Activated CD4-positive, alpha-beta T cell treated with anti-CD3 and anti-CD28 coated beads, Interleukin-2, amount 50 U/mL, for 48 hours (primary cell): ENCODE measurements at places on chromosomes 7 and 10.

DNA sequence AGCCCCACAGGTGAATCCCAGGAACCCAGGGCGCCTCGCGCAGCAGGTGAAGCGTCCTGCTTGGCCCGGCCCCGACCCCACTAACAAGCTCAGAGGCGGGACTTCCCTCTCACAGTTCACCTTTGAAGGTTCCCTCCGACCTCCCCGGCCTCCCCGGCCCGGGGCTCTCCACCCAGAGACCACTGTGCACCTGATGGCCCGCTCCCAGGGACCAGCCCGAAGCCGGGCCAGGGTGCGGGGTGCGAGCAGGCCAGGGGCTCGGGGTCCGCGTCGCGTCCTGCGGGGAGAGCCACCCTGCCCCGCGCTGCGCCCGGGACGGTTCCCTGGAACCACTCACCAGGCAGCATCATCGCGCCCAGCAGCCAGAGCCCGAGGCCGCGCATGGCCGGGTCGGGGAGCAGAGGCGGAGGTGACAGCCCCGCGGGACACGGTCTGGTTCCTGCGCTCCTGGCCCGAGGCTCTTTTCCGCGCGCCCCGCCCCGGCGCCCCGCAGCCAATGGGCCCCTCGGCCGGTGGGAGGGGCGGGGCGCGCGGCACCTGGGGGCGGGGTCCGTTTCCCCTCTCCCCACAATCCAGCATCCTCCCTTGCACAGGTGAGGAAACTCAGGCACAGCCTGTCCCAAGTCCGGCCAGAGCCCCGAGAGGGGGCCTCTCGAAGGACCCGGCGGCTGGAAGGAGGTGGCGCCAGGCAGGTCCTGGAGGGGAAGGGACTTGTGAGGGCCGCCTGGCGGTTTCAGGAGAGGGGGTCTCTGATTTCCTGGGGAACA lies at the start of gene ADAM8:
ADAM8 (minus strand) TSS at position 434 of the 767 bp plus-strand sequence; CDS start at position 383, 51 bp downstream.
- DNase-seq = peak; percentile 86

DNA sequence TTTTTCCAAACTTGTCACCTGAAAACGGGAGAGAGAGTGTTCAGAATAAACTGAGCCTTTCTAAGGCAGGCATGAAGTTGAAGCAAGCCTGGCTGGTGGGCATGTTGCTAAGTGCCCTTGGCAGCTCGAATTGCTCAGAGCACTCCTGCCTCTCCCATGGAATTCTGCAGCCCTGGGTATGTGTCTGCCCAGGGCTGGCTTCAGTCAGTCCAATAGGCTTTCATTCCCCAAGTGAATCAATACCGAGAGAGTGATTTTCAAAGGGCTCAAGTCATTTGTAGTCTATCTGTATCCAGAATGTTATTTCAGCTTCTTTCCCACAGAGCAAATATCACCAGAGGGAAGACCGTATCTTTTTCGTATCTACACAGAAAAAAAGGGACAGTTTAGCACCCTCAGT lies 415.5 kb upstream of the COBL start:
- DNase-seq = no peak

DNA sequence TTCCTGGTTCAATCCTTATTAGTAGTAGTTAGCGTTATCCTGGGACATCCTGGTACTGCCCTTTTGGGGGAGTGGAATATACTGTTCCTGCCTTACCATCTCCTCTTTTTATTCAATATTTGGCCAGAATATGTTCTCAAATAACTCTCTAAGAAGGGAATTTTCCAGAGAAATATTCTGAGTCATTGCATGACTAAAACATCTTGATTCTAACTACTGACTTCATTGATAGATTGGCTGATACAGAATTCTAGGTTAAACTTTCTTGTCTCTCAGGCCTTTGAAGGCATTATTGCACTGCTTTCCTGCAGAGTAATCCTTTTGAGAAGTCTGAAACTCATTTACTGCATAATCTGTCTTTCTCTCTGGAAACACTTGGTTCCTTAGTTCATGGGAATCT lies 275.5 kb upstream of the DGKB start:
- no peak for DNase-seq

GRCh38 chr10:44173608-44173894 lies 211.3 kb downstream of the CXCL12 start:
- DNase-seq = no peak

DNA sequence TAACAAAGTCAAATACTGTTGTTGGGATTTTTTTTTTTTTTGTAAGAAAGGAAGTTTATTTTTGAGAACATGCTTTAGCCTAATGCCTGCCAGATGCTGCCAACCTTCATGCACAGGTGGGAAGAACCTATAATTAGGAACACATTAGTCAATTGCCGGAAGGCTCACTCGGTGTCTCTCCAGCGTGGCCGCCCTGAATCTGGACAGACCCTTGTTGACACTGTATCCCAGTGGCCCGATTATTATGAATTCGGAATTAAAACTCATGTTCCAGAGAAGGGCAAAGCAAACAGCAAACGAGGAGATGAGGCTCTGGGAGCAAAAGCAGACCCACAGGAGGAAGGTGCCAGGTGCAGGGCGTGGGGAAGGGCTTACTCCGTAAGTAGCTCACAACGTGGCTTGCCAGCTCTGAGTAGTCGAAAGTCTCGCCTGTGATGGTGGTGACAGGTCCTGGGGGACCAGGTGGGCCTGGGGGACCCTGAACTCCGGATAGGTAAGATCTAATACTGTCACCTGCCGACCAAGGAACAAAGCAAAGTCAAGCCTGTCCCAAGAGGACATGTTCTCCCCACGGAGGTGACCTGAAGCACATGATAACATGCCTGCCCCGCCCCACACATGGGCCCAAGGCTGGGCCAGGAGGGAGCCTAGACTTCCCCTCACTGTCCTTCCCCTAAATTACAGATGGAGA lies 48.3 kb downstream of the COL17A1 start:
- no peak for DNase-seq

DNA sequence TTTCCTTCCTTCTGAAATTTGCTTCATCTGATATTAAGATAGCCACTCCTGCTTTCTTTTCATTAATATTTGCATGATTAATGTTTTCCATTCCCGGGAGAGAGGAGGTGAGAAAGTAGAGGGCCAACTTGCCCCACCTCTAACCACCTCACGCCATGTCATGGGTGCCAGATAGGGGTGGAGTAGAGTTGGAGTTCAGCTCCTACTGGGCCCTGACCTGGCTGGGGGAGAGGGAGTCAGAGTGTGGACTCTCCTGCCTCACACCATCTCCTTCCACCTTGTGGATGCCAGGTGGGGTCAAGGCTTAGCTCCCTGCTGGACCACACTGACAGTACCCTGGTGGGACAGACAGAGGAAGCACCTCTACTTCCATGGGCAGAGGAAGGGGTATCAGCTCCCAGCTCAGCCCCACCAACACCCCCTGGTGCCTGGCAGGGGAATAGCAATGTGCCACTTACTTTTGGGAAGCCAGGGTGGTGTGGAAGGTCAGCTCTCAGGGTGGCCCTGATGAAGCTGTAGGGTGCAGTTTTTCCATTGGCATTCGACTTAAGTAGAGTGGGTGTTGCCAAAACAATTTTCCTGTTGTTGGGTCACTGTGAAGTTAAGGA lies 28.0 kb downstream of the CHST12 start:
- peak; percentile 60 for DNase-seq

- no peak for DNase-seq
These were observed 61.5 kb downstream of the ITGA8 start for GRCh38 chr10:15658069-15658702.

DNA sequence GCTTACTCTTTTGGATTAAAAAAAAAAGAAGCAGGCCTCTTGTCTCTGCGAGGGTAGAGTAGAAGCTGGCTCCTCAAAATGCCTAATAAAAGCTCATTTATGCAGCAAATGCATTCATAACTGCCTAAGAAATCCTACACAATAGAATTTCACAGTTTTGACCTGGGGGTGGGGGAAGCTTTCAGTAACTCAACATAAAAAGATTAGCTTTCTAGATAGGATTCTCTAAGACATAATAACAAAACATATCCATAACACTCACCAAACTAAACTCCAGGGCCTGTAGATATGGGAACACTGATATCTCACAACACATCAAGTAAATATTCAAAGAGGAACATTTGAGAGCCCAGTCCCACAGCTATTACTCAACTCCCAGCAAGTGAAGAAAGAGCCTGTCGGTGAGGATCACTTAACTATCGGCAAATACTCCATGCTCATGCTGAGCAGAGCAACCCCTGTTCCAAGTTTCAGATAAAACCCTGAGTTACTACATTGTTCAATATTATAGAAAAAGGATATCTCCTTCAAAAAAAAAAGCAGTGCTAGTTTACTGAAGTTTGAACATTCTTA lies 88.1 kb downstream of the COBL start:
- DNase-seq = no peak

- DNase-seq = no peak
These were observed 44.1 kb downstream of the HGF start for GRCh38 chr7:81725812-81726127.

GRCh38 chr10:1411451-1411850 lies 325.9 kb downstream of the ADARB2 start:
- DNase-seq = no peak
